ENCODE measurements at places on chromosomes 7 and 10.
A peak's percentile ranks its signal among the peaks of the same experiment; 100 is the strongest.

GRCh38 chr10:110326351-110327032 lies 21.8 kb upstream of the SMNDC1 start:
- DNase-seq, result no peak

DNA sequence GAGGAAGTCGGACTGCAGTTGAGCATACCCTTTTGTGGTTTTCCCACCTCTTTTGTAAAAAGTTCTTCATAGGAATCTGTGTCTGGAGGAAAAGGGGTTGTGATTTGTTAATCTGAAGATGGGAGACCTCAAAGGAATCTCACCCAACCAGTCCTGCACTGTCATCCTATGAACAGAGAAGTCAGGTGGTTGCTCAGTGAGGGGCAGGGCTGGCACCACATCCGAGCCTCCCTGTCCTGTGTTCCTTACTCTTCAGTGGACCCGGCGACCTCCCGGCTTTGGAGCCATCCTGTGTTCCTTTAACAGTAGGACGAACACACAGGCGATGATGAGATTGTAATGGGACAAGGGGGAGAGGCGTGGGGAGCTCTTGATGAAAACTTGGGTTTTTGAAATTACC lies 2.8 kb upstream of the MGMT start:
- DNase-seq, result no peak

DNA sequence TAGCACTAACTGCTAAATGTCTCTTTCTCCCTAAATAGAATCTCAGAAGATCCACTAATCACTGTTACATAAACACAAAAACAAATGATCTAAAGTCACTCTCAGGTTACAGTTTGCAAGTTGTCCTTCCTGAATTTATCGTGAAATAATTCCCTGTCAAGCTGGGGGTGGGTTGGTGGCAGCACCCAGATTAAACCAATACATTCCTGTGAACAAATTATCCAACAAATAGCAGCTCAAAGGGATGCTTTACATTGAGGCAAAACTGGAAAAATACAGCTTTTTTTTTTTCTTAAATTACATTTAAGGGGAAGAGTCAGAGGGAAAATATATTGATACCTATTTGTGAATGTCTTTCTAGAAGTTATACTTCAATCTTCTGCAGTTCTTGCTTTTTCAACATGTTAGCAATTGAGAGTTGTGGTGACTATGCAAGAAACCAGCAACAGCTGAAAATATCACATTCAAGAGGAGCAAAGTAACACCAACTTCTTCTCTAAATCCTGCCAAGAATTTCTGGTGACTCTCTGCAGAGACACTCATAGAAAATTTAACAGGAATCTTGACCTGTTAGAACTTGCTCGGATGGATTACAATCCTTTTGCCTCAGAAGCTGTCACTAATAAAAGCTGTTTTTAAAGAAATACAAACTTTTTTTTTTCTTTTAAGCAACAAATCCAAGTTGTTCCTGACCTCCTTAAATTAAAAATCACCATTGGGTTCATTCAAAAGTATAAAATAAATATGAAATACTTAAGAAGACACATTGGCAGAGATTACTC lies 18.9 kb downstream of the LMOD2 start:
- DNase-seq, result no peak

DNA sequence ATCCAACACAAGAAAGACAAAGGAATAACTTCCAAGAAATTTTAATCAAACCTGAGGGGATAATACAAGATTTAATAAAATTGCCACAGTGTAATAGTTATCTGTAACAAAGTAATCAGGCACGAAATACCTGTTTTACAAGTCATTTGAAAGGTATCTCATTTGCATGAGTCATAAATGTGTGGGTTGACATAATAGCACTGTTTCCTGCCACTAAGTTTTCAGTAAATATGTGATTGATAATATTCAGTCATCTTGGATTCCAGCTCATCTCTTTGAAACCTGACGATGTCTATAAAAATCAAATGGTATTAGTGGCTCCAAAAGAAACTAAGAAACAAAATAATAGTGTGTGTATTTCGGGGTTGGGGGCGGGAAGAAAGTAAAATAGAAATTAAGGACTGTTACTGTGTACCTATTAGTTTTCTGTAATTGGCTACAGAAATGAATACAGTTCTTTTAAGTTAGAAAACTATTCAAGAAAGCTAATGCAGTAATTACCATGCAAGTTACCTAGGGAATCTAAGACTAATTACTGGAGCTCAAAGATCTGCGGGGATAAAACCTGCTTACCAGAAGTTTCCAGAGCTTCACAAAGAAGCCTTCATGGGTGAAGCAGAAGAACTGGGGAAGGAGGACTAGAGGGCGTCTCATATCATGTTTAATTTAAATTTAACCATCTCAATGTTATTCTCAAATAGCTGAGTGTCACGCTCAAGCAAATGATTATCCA lies 100.7 kb downstream of the ST8SIA6 start:
- no peak for DNase-seq

- no peak for DNase-seq
Measured at GRCh38 chr7:132191418-132191817, 384.9 kb downstream of the PLXNA4 start.

DNA sequence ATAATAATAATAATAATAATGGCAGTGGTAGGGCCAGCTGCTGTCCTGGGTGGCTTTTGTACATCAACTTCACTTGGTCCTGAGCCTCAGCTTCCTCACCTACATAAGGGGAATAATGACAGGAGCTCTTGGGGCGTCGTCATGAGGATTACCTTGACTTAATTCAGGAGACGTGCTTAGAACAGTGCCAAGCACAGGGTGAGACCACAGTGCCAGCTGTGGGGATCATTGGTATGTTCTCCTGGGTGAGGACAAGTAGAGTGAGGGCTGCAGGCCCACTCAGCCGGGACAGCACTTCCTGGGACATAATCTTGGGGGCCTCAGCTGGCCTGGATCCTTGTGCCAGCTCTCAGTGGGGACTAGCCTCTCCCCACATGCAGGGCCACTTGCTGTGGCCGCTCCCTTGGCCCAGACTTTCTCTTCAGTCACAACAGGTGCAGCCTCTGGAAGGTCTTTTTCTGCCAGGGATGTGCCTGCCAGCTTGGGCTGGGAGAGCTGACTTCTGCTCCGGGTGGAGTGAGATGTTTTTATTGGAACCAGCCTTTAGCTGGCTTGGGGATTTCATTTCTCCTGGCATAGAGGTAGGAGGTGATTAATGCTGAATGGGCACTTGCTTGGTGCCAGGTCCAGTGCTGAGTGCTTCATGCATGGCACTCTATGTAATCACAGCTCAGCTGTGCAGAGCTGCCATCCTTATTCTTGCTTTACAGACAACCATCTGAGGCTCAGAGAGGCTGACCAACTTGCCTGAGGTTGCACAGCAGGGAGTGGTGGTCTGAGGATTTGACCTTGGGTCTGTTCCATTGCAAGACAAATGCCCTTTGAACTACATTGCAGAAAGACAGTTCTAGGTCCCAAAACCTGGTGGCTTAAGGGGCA lies 45.3 kb downstream of the TSPAN15 start:
- DNase-seq, result no peak

DNA sequence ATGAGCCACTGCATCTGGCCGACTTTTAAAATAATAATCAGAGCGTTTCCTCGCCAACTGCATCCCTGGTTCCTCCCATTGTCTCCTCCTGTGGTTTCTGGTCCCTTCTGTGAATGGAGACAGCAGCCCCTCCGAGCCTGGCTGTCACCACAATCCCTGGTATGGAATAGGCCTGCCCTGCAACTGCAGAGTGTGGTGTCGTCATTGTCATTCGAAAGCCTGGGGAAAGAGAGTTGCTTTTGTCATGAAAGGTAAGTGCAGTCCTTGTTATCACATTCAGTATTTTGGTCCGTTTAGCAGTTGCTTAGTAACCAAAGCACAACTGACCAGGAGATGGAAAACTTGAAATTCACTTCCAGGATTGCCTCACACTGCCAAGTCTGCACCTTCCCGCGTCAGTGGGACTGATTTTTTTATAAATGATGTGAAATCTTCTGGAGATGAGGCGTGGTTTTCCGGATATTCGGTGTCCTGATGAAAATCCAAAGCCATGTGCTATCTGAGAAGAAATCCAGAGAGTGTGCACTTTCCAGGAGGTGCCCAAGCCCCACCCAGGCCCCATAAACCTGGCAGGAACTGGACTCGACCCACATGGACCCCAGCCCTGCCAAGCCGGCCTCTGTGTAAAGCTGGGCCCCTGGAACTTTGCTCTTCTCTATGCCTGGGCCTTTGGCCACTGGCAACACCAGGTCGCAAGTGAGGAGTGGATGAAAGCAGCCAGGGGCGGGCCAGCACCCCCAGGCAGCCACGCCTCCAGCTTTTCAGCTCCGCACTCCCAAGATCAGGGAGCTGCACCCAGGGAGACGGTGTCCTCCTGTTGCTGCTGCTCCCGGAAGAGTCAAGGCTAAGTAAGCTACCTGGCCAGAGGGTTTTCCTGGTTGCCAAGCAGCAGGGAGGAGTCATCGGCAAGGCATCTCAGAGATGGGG lies 133.7 kb upstream of the SH2B2 start:
- DNase-seq, result no peak

GRCh38 chr7:94336009-94336408 lies 58.7 kb upstream of the COL1A2 start:
- DNase-seq, result no peak

DNA sequence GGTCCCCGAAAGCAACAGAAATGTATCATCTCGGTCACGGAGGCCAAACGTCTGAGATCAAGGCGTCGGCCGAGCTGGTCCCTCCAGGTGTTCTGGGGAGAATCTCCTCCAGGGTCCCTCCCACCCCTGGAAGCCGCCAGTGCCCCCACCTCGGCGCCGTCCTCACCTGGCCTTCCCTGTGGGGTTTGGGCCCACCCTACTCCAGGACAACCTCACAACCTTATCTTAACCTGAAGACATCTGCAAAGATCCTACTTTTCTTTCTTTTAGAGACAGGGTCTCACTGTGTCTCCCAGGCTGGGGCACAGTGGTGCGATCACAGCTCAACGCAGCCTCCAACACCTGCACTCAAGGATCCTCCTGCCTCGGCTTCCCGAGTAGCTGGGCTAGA lies 33.4 kb downstream of the ADAP1 start:
- DNase-seq, result no peak

GRCh38 chr7:79528421-79528820 lies 75.0 kb upstream of the MAGI2 start:
- no peak for DNase-seq

- peak; percentile 58 for DNase-seq
Measured at GRCh38 chr10:96043893-96044715, 721 bp downstream of the CCNJ start.

GRCh38 chr10:29657719-29658274 lies 23.0 kb upstream of the SVIL start:
- DNase-seq, result no peak

Measured in K562 (cell line).